Activated T-helper 9 cell treated with anti-CD3 and anti-CD28 coated beads, Interleukin-2, amount 50 U/mL, for 16 hours (primary cell): ENCODE measurements at places on chromosomes 6 and 20.

DNA sequence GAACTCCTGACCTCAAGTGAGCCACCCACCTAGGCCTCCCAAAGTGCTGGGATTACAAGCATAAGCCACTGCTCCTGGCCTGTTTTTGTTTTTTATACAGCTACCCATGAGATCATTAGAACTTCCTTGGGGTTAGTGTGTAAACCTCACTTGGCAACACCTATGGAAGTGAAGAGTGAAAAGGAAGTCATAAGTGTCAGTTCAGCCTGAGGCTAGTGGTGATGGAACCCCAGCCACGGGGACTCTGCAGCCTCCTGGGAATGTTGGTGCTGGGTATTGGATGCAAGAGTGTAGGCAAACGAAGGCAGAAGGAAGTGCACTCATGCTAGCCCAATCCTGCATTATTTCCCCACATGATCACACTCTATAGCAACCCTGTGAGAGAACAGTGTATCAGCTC is 33.6 kb upstream of the FUCA2 start:
- no peak for DNase-seq

DNA sequence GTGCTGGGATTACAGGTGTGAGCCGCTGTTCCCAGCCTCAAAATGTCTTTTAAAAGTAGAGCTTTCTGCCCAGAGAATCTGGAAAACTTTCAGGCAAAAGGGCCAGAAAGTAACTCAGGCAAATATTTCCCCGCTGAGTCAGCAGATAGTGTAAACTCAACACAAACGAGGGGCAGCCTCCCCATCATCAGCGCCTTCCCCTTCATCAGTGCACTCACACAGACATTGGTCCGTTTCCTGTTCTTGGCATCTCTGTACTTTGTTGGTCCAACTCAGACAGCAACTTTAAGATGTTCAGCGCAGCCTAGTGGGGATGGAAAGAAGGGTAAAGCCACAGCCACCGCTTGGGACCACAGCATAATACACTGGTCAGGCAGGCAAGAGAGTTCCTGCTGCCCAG is 69.5 kb downstream of the CSE1L start:
- no peak for DNase-seq

DNA sequence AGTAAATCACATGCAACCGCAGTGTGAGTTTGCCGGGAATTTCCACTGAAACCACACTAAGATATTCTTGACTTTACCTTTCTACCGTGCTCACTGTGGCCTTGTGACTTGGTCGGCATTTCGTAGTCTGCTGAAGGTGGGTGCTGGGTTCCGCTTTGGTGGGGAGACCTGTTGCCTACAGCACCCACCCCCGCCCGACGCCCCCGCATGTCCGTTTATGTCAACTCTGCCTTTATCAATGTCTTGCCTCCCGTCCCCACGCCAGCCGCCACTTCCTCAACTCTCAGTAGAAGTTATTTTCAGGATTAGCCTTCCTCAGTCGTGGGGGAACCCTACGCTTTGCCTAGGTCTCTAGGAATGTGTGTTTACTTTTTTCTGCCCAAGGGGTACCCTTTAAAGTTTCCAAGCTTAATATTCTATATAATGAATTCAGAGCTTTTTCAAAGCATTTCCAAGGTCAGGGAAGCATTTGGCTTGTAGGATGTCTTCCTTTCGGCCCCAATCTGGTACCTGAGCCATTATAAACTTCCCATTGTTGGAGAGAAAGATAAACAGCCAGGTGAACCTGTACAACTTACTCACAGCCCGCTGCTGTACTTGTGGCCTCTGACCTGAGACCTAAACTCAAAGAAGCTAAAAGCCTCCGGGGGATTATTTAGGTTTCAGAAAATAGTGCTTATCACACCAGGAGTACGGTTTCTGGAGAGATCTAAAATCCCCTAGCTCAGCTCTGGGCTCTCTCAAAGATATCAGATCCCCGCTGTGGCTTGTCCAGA is 54.2 kb downstream of the TBC1D7 start:
- DNase-seq, result peak; percentile 52

DNA sequence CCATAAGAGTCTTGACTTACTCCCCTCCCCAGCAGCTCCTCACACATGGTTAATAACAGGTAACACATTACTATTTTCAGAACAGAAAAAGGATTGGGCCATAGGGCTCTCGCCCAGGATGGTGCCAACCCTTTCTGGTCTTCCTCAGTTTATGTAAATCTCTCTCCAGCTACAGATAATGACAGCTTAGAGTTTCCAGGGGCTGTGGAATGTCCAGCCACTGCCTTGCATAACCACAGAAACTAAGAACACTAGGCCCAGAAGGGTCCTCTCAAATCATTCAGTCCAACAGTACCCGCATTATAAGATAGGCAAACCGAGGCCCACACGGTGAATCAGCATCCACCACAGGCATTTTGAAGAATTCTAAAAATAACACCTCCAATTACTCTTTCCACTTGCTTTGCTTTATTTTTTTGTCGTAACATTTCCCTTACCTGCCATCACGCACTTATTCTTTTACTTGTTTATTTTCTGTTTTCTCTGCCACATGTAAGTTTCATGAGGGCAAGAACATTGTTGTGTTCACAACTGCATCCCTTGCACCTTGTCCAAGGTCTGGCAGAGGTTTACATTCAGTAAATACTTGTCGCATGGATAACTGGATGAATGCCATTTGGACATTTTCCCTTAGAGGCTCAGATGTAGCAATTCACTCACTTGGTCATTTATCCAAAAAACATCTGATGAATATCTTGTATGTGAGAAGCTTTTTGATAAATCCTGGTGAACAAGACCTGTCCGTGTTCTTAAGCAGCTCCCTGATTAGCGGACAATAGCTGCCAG is 6.4 kb upstream of the SDC4 start:
- DNase-seq, result no peak

GRCh38 chr6:137167702-137168377 is 5.6 kb downstream of the IL22RA2 start:
- no peak for DNase-seq

GRCh38 chr6:43917878-43918382 is 147.9 kb downstream of the VEGFA start:
- DNase-seq, result no peak

GRCh38 chr6:116268589-116269293 is 11.0 kb downstream of the TSPYL1 start:
- no peak for DNase-seq

DNA sequence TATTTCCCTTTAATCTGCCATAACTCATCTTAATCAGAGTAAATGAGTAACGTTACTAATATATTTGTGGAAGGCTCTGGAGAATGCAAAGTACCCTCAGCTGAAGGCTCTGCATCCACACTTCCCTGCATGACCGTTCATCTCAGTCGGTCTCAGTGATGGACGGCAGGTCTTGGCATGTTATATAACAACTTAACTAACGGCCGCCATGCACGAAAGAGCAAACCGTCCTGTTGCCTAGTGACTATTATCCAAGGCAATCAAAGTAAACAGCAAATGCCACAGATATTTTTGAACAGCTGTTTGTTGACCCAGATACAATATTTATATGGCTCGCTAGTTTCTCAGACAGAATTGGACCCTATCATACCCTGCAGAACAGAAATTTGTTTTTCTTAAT is 194.9 kb upstream of the SMLR1 start:
- DNase-seq, result no peak

- DNase-seq, result no peak
These were observed 153.4 kb downstream of the PHACTR1 start for GRCh38 chr6:12869816-12870432.

DNA sequence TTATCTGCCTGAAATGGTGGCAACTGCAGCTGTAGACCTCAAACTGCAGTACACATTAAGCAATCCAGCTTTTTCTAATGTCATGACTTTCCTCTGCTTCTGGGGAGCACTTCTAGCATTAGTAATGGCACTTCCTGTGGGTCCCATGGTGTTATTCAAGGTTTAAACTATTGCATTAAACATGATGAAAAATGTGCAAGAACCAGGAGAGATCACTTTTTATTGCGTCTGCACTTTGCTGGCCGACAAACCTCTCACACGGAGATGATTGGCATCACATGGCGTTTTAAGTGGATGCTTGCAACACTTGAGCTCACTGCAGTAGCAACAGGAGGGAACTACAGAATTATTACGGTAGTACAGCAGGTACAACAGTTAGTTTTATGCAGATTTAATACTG is 148.4 kb downstream of the HIVEP2 start:
- no peak for DNase-seq

DNA sequence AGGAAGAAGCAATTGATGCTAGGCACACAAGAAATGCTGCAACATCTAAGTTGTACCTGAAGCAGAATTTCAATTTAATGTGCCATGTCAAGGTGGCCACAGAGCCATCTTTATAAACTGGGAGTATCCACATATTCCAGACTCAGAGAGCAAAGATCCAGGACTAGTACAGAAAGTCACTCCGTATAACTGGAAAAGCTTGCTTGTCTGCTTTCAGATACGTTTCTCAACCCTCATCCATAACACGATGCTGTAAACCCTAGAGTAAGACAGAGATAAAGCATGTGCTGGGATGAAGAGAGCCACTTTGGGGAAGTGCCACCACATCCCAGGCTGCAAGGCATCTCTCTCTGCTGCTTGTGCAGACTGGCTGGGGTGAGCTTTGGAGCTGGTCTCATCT is 134.7 kb downstream of the PACRG start:
- no peak for DNase-seq

DNA sequence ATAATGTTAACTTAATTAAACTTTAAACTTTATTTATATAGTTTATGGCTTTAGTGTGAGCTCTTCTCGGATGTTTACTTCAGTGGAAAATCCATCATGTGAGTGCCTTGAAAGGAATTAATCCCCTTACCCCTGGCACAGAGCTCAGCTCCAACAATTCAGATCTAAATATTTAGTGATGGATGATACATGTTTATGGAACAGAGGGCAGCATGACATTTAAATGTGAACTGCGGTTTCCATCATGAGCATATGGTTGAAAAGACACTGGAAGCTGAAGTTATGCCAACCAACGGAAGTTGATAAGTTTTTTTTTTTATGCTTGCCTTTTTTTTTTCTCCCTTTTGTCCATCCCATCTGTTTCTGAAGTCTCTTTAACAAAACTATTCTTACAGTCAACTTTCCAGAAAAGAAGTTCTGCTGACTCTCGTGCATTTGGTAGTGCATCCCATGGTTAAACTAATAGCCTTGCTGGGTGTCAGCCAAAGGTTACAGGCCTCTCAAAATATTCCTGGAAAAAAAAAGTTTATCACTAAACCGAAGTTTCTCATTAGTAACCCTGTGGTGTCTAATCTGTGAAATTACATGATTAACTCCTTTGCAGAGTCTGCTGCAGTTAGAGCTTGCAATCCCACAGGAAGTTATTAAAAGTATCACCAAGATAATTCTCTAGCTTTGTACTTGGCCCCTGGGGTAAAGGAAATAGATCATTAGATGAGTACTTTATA is 243.9 kb upstream of the TCF21 start:
- DNase-seq, result no peak

- no peak for DNase-seq
These were observed 1.1 kb upstream of the RNGTT start for GRCh38 chr6:88964509-88964908.

DNA sequence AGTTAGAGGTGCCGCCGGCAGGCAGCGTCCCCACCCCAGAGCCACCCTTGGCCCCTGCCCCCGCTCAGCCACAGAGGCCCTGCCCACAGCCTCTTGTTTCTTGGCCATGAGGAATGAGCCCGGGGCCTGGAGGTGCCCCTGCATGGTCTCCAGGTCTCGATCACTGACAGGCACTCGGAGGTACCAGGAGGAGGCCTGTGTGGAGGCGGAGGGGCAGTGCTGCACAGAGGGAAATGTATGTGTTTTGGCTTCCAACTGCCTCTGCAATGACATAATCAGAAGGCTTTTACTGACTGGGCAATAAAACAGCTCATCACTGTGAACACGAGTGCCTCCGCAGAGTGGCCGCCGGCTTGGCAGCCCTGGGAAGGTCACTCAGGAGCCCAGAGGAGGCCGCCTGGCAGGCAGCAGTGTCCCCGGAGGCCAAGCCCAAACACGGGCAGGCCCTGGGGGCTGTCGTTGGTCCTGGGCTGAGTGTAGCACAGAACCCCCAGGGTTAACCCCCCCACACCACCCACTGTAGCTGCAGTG is 61.1 kb upstream of the GATA5 start:
- DNase-seq, result no peak

GRCh38 chr6:26362836-26363220 is 2.2 kb upstream of the BTN3A2 start:
- no peak for DNase-seq

- DNase-seq, result no peak
These were observed 641 bp downstream of the TCF15 start for GRCh38 chr20:609371-609964.

- no peak for DNase-seq
These were observed 4.5 kb downstream of the SOX4 start for GRCh38 chr6:21597801-21598673.

DNA sequence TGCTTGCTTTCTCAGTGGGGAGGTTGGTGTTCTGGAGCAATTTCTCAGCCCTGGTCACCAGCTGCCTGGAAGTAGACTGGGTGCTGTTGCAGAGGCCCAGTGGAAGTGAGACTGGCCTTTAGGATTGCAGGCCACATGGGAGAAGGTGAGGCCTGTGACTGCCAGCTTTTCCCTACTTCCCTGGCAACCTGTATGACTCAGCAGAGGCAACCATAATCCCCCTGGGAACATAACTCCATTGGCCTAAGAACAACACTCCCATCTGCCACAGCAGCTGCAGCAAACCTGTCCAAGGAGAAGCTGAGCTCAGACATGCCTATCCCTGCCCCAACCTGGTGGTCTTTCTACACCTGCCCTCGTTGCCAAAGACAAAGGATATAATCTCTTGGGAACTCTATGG is 473.5 kb upstream of the SPTLC3 start:
- no peak for DNase-seq
